ENCODE measurements at places on chromosomes 13 and 19.

DNA sequence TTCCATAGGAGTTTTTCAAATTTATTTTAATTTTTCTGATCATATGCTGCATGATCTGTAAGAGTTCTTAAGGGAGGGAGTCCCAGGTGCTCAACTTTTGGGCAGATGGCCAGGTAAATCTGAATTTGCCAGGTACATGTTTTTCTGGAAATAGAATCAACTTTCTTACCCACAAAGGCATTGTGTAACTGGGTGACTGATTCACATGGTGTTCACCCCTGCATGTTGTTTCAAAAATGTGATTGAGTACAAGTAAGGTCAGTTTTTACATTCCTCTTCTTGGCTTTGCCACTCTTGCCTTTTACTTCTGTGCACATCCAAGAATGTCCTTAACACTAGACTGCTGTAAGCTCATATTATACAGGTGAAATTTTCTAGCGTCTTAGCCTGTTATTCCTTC, 30.4 kb downstream of the RB1 start:
- no peak for DNase-seq

- no peak for DNase-seq
Measured at GRCh38 chr13:64912141-64912540, 2318.0 kb downstream of the PCDH9 start.

- no peak for DNase-seq
Measured at GRCh38 chr13:35923347-35923746, 207.8 kb downstream of the DCLK1 start.

DNA sequence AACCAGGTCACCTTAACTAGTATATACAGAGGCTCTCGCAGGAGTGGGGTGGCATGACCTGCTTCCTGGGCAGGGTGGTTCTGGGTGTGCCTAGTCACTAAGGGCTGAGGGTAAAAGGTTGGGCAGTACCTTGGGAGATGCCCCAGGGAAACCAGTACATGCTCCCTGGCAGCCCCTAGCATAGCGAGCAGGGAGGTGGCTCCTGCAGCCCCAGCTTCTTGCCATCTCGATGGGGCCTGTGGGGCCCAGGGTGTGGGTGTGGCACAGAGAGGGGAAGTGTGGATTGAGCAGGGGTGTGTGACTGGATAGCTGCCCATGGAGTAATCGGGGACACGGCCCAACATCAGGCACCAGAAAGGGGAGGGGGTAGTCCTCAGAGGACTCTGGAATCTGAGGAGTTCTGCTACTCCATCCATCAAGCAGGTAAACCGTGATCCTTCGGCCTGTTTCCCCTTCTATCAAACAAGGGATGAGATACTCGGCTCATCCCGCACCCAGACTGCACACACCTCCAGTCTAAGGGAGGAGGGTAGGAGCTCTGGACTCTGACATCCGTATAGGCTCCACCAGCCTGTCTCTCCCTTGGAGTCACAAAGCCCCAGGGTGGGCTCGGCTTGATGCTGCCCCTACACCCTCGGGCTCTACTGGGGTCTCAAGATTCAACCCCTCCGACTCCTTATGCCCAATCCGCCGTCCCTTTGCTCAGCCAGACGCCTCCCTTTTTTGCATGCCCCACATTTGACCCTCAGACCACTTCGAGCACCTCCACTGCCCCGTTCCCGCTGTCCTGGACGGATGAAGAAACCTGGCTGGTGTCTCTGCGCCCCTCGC, 1.1 kb downstream of the ZBTB45 start:
- DNase-seq: no peak

DNA sequence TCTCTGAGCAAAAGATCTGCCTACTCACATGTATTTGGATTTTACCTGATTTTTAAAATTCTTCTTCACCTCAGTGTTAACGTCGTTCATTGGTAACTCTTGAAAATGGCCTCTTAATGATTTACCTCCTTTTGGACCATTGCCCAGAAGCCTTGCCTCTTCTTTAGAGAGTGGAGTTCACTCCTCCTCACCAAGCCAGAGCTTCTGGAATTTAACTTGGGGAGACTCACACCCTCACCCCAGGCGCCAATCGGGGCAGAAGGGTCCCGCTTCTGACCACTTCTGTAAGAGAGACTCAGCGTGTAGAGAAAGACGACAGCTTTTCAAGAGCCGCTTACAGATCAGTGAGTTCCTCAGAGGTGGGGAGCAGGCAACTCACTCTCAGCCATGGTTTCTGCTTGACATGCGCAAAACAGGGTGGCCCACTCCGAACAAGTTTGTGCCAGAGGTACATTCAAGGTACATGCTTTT, 2.7 kb downstream of the PNMA8C start:
- DNase-seq: no peak

GRCh38 chr13:74820809-74821208, 661.2 kb downstream of the TBC1D4 start:
- DNase-seq: no peak

DNA sequence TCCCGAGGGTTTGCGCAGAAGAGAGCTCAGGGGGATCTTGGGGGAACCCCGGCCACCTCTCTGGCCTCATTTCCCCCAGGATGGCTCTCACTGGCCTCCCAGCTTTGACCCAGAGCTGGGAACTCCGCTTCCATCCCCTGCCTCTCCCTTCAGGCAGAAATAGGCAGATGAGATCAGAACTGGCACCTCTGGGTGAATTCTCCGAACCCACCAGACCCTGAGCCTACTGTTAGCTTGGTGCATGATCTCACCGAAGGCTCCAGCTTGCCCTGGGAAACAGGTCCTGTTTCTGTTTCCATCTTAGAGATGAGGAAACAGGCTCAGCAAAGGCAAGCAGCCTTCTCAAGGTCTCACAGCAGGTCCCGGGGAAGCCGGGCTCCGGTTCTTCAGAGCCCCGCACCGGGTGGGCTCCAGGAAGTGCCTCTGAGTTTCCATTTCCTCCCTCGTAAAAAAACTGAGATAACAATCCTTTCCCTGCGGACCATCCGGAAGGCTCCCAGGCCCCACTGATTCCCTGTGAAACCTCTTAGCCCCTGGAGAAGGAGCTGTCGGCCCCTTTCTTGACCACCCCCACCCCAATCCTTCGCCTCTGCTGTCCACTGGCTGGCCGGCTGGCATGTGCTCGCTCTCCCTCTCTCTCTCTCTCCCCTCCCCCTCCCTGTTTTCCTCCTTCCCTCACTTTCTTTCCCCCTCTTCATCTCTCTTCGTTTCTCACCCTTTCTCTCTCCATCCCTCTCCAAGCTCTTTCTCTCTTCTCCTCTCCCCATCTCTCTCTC, 2.1 kb downstream of the NECTIN2 start:
- no peak for DNase-seq

DNA sequence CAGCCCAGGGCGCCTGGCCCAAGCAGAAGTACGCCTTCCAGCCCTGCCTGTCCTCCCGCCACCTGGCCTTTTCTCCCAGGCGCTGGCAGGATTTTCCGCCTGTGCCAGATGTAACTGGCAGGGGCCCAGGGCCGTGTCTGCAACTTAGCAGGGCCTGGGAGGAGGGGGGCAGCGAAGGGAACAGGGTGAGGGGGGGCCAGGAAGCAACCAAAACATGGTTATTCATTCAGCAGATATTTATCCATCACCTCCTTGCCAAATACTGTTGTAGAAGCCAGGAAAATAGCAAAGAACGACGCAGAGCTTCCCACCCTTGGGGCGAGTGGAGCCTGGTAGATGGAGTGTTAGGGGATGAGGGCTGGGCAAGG, 5.6 kb downstream of the TLE6 start:
- no peak for DNase-seq

DNA sequence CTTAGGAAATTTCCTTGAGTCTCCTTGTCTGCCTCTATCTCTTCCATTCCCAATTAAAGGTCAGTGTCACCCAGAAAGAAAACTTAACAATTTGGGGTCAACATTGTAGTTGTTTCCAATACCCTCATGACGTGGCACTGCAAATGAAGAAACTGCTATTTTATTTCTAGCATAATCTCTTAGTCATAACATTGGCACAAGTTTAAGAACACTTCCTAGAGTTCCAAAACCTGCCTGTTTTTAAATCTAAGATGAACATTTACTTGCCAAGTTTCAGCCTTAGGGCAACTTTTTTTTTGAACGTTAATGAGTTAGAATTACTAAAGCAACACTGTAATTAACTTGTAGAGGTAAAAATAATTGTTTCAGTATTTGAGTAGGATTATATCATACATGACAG, 108.0 kb downstream of the LMO7 start:
- DNase-seq: no peak

- no peak for DNase-seq
Measured at GRCh38 chr19:11164879-11165406, 9.4 kb upstream of the SPC24 start.

- DNase-seq: no peak
Measured at GRCh38 chr19:33705860-33706259, 84.1 kb downstream of the CHST8 start.
